Tongue (tissue), 3 donors: ENCODE measurements at places on chromosomes 1 and 21.

DNA sequence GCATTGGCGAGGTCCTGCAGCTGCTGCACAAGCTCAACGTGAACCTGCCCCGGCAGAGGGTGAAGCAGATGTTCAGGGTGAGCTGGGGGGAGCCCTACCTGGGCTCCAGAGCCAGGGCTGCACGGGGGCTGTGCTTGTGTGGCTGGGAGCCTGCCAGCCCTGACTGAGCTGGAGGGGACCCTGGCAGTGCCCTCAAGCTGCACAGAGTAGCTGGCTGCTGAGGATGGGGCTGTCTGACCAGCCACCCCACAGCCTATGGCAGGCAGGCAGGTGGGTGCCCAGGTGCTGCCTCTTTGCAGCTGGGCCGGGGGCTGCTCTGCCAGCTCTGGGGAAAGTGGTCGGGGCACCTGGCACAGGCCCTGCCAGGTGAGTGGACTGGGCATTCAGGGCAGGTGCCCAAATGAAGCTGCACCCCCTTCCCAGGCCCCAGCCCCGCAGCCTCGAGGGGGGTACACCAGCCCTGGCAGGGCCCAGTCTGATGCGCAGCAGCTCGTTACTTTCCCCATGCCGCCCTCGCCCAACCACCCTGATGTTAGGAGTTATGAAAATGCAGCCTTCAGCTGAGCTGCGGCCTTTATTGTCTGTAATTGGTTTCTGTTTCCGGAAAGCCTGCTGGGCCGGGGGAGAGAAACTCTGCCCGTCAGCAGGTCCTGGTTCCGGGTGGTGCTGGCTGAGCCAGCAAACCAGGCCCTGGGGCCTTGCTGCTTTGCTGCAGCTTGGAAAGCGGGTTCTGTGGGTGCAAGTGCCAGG lies 4.3 kb downstream of the PLCH2 start:
- DNase-seq = no peak

- no peak for DNase-seq
Observed at GRCh38 chr21:36350282-36350910, 30.4 kb downstream of the MORC3 start.

GRCh38 chr1:154626456-154627256 lies 18.7 kb upstream of the ADAR start:
- no peak for DNase-seq

- peak; percentile 41 for DNase-seq
Observed at GRCh38 chr1:7967196-7967595, 5.7 kb downstream of the PARK7 start.

DNA sequence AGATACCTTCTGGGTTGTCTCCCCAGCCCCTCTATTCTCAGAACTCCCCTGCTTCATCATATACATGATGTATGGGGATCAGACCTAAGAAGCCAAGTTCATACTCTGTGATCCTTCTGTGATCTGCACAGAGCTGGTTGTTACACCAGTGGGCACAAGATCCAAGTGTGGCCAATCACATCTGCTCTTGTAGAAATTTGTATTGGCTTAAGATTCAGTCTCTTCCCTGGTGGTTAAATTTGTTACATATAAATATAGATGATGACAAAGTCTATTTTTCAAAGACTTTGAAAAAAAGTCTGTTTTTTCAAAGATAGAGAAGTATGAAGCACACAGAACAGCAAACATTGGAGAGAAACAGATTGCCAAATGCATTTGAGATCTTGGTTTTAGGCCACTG lies 135.8 kb upstream of the FGGY start:
- no peak for DNase-seq

DNA sequence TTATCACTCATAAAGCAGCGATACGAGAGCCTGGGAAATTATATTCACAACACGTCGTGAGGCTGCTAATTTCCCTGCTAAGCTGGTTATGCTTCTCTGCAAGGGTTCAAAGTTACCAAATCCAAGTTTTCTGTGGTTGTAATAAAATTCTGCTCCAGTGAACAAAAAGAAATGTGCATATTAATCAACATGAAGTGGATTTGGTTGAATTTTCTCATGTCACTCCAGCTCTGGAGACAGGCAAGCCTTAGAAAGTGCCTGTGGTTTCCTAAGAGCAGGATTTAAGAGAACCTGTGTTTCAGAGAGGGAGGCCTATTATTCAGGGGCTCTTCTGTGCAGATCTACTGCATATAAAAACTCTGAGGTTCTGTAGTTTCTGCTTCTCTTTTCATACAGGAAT lies 87.5 kb downstream of the WLS start:
- no peak for DNase-seq

GRCh38 chr1:115192200-115192767 lies 103.0 kb upstream of the TSPAN2 start:
- no peak for DNase-seq

GRCh38 chr1:14065486-14065885 lies 365.5 kb downstream of the PRDM2 start:
- peak; percentile 6 for DNase-seq

- no peak for DNase-seq
Observed at GRCh38 chr1:82819234-82819633, 1018.5 kb downstream of the ADGRL2 start.

DNA sequence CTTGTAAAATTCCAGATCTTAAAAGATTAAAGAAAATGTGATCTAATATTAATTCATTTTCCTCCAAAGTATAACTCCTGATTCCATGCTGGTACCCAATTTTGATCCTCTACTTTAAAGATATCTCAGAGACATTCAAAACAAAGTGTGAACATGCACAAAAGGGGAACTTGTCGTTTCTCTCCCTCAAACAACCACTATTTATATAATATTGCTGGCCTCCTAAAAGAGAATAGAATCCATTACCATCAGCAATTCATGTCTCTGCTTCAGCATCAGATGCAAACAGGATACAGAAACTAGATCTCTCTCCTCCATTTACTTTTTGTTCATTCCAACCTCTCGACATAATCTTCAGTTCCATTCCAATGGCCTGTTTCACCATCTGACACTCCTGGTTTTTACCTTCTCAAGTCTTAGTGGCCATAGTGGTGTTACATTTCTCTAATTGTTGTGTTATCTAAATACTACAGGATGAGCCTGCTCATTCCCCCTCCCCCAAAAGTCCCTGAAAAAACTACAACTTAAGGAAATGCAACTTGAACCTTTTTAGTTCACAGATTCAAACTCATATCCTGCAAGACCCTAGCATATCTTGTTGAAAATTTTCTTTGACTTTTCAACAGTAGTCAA lies 4.1 kb downstream of the NRIP1 start:
- DNase-seq = no peak

DNA sequence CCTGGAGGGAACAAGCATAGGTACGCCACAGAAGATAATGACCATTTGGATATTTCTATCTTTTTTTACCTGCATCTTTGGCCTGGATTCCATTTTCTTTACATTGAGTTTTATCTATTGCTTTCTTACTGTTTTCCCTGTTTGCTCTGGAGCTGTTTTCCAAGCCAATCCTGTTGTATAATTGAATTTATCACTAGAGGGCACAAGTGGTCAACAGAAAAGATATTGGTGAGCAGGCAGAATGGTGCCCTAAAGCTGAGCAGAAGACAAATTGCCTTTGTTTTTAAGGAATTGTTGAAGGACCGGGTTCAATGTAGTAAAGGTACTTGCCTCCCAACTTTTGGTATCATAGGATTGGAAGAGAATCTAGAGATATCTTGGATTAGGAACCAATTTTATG lies 152.8 kb downstream of the PPP1R12B start:
- DNase-seq = peak; percentile 64

- DNase-seq = no peak
Observed at GRCh38 chr1:153415850-153416570, at the start of gene S100A7A. TSS of gene S100A7A (plus strand) at chr1:153416520. CDS start at chr1:153418083, 1,563 bp downstream.

GRCh38 chr1:201288765-201289164 lies 5.5 kb downstream of the PKP1 start:
- no peak for DNase-seq

DNA sequence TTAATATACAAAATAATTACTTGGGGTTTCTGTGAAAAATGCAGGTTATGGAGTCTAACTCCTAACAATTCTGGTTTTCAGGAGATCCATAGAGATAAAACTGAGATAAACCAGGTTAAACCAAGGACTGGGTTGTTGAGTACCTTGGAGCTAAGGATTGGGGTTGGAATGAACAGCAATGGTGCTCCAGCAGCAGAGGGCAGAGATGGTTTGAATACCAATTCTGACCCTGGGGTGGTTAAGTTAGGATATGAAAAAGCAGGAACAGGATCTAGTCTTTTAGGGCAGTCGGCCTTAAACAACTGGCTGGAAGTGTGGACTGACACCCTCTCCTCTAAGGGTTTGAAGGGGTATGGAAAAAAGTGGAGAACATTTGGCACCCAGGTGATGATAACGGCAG lies 53.0 kb downstream of the UROD start:
- DNase-seq = no peak

DNA sequence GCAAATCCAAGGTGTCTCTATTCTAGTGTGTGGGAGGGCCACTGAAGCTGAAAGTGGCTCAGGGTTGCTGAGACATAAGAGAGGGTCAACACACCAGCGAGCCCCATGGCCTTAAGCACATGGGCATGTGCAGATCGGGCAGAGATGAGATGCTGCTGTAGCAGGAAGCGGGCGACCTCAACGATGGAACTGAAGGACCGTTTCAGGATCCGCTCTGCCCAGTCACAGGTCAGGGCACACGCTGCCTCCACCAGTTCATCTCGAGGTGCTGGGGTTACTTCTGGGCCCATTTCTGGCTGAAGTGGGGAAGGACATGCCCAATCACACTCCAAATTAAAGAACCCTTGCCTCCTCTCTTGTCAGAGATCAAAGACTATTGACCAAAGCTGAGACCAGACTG lies 3.5 kb downstream of the RFX5 start:
- DNase-seq = no peak

GRCh38 chr1:175262621-175263020 lies 70.0 kb upstream of the KIAA0040 start:
- DNase-seq = no peak

DNA sequence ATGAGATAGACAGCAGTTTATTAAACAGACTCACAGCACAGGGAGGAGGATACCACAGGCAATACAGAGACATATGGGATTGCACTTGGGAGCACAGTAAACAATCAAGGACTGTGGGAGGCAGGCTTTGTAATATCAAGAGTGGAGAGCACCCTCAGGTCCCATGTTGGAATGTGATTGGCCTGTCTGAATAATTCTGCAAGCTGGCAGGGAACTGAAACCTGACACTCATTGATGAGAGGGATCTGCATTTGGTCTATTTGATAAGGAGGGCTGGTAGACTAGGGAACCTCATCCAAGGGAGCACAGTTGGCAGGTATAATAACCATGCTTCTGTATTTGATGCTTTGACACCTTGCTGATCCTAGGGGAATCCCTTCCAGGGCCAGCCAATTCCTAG lies 69.9 kb upstream of the PRMT6 start:
- DNase-seq = no peak

DNA sequence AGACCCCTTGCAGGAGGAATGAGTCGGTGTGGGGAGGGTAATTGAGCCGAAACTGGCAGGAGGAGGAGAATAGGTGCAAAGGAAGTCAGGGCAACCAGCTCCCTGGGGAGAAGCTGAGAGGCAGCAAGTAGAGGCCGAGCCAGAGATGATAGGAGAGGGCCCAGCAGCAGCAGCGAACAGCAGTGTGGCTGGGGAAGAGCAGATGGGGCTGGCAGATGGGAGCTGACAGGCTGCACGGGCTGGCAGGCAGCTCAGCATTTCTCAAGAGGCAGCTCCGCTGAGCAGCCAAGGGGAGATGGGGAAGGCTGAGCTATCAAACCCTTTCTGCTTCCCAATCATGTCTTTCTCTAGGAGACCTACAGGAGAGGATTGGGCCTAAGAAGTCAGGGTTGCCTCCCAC lies 158.2 kb downstream of the TRIM33 start:
- DNase-seq = peak; percentile 30

DNA sequence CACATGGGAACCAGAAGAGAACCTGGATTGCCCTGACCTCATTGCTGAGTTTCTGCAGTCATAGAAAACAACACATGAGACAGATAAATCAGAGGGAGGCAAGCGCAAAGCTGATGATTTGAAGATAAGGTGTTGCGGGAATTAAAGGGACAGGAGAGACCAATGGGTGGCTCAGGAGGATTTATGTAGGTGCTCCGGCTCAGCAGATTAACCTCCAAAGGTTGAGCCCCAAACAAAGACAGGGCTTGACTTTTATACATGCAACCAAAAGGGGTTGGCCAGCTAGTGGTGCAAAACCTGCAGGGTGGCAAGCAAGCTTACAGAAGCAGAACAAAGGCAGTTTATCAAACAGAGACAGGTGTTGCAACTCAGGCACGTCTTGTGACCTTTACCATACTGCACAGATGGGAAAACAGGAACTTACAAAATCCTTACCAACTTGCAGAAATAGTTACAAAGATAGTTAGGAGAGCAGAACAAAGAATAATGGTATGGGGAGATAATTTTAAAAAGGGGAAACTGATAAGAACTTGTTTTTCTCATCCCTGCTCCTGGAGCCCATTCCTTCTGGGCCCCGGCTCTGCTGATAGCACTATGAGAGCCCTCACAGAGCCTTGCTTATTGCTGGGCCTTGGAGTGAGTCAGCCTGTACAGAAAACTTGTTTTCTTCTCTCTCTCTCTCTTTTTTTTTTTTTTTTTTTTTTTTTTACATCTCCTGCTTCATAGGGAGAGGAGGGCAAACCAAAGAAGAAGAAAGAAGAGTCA lies 93.6 kb downstream of the SNRPE start:
- no peak for DNase-seq

GRCh38 chr1:65393347-65393746 lies 27.1 kb upstream of the LEPR start:
- DNase-seq = no peak

- no peak for DNase-seq
Observed at GRCh38 chr1:70542856-70543255, 131.8 kb downstream of the CTH start.

- DNase-seq = peak; percentile 15
Observed at GRCh38 chr1:86114236-86114635, 42.3 kb downstream of the COL24A1 start.

DNA sequence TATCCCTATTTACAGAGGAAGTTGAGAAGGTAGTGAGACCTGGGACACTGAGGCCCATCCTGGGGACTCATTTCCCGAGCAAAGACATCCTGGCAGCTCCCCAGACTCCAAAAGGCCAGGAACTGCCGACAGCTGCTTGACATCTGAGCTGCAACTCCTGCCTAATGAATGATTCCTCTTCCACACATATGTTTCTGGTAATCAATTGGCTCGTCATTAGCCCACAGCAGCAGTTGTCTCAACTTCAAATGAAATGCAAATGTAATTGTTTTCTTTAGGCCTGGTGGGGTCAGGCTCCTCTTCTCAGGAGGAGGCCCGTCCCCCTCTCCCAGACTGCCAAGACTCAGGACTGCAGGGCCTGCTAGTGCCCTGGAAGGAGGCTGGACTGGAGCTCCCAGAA lies 61.8 kb upstream of the DISP3 start:
- DNase-seq = peak; percentile 87

DNA sequence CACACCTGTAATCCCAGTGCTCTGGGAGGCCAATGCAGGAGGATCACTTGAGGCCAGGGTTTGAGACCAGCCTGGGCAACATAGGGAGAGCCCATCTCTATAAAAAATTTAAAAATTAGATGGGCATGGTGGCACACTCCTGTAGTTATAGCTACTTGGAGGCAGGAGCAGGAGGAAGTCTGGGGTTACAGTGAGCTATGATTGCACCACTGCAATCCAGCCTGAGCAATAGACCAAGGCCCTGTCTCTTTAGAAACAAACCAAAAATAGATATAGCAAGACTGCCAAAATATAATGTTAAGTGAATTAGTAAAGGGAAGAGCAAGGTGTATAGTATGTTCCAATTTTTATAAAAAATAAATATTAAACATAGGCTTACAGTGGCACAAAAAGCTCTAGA lies 28.8 kb downstream of the PLEKHO1 start:
- DNase-seq = no peak
